EH (cell line): ENCODE measurements at places on chromosomes 7 and 10.

GRCh38 chr7:32077806-32078205 is 7.6 kb upstream of the PDE1C start:
- DNase-seq, result no peak

DNA sequence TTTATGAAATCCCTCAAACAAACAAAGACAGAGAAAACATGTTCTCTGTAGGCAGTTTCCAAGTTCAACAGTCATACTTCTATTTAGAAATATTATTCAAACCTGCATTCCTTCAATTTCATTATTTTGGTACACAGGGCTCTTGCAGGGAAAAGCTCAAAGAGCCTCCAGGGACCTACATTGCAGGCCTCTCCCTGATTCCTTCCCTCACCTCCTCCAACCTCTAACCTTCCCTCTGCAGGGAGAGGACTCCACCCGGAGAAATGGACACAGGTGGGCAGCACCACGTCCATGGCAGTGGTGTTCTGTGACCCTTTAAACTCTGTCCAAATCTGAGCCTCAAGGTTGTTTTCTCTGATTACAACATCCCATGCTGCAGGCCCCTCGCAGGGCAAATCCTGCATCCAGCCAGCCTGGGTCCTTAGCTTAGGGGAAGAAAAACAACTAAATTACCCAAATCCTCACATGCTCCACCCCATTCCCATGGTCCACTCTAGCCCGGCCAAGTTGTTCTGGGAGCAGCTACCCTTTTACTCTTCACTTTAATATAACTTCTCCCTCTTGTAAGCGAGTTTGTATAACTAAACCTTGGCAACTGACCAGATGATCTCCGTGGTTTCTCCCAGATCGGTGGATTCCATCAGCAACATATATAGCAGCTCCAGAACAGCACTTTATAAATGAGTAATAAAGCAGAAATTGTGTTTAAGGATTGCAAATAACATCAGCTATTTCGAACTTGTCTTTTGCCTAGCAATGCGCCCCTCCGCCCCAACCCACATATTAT is 129.8 kb downstream of the CUBN start:
- peak; percentile 51 for DNase-seq

- no peak for DNase-seq
Measured at GRCh38 chr10:3759397-3759796, 25.6 kb downstream of the KLF6 start.

DNA sequence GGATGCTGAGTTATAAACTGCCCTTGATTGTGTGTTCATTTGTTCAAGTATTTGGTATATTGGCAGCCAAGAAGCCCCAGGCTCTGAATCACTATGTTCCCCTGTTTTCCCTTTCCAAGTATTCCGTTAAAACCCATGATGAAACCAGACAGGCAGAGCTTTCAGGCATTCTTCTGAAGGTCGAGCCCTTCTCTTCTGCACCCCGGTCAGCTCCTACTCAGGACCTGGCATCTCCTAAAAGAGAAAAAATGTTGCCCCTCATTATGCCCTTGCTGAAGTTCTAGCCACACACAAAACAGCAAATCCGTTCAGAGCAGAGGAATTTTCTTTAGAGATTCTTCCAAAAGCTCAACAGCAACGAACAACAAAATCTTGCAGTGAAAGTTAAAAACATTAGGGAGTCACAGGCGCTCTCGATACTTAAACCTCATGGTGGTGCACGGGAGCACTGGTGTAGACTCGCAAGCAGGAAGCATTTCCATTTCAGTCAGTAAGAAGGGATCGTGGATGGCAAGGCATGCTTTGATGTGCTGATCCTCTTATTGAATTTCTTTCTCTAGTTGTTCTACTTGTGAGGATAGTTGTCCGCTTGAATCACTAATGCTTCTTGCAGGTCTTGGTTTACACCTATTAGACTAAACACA is 264.9 kb downstream of the SKIDA1 start:
- peak; percentile 9 for DNase-seq

DNA sequence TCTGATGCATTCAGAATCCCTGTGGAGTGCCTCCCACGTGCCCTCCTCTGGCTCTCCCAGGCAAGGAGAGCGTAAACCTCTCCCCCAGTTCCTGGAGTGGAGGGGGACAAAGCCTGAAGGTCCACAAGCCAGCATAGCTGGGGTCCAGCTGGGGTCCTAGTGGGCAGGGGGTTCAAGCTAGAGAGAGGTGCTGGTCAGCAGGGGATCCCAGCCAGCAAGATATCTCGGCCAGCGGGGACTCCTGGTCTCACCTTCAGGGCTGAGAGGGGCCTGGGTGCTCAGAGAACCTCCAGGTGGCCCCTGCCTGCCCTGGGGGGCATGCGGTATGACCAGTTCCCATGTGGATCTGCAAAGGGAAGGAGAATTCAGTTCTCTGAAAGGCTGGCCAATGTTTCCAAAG is 413.7 kb downstream of the TCERG1L start:
- no peak for DNase-seq

DNA sequence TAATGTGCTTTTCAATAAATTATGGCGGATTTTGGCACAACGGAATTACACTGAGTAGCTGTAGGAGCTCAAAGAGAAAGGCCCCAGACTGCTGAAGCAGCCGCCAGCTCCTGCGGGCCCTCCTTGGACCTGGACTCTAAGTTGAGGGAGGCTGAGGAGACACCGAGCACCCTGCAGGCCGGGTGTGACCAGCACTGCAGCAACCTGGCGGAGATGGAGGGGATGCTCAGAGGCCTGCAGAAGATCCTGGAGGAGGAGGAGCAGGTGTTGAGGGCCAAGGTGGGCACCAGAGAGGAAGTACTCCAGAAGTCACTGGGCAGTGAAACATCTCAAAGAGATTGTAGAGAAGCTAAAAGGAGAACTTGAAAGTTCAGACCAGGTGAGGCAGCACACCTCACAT is 33.0 kb upstream of the POM121L12 start:
- no peak for DNase-seq

- DNase-seq, result peak; percentile 45
Measured at GRCh38 chr10:77504873-77505257, 132.7 kb downstream of the KCNMA1 start.

- DNase-seq, result no peak
Measured at GRCh38 chr7:104113788-104114187, 94.0 kb downstream of the ORC5 start.

- DNase-seq, result no peak
Measured at GRCh38 chr10:122592161-122592560, 31.6 kb downstream of the DMBT1 start.
